ENCODE measurements at places on chromosomes 5 and 9.

DNA sequence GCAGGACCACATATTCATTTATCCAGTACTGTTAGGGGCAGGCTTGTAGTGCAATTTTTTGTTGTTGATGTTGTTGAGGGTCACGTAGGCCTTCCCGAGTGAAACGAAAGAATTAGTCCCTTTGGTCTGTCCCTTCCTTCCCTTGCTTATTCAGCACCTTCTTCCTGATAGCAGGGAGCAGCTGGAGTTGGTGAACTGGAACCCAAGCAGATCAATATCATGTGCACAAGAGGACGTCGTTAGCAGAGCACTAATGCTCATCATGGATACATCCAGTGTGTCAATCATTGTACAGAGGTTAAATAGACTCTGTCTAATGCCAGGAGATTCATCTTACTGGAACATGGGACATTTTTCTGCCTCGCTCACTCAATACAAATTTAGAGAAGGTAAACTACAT lies 33.0 kb upstream of the MAP1B start:
- no peak for DNase-seq

DNA sequence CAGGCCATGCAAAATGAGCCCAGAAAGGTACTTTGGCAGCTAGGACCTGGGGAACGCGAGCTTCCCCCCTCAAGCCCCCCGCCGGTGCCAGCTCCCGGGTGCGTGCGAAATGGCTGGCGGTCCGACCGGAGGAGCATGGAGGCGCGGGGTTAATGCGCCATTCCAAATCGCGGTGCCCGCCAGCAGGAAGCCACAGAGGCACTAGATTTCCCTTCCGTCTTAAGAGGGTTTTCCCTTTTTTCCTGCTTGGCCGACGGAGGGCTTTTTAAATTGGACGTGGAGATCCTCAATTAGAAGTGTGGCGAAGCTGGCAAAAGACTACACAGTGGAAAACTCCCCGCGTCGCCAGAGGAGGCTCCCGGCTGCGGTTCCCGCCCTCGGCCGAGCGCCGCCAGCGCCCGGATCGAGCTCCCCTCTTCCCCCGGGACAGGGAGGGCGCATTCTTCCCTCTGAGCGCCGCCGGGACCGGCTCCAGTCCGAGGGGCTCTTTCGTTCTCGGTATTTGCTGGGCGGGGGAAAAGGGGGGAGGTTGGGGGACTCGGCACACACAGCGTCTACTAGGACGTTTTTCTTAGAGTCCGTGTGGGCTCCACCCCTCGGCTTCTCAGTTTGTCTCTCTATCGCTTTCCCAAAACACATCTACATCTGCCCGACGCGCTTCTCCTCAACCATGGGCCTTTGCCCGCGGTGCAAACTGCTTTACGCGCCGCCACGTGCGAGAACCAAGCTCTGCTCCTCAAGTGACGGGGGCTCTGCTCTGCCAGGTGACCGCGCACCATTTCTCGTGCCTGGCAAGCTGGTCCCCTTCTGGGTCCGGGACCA lies 3.0 kb downstream of the GDNF start:
- DNase-seq = peak; percentile 67

GRCh38 chr5:168669668-168670378 lies 90.7 kb upstream of the PANK3 start:
- no peak for DNase-seq

- peak; percentile 69 for DNase-seq
Measured at GRCh38 chr9:79477955-79478771, 93.6 kb upstream of the TLE4 start.

GRCh38 chr9:120931231-120932085 lies 4.9 kb upstream of the TRAF1 start:
- no peak for DNase-seq

GRCh38 chr5:95647886-95648860 lies 1.6 kb downstream of the RFESD start:
- DNase-seq = no peak

- no peak for DNase-seq
Measured at GRCh38 chr9:70106571-70106970, 62.9 kb downstream of the MAMDC2 start.

GRCh38 chr5:59021286-59021673 lies 438.4 kb downstream of the RAB3C start:
- DNase-seq = no peak

GRCh38 chr5:179167871-179168451 lies 107.8 kb downstream of the ZNF354C start:
- no peak for DNase-seq

- DNase-seq = peak; percentile 54
Measured at GRCh38 chr9:38423973-38424843, at the start of gene IGFBPL1. TSS of gene IGFBPL1 (minus strand) at chr9:38424454. CDS start at chr9:38424424, 30 bp downstream.

GRCh38 chr9:136650648-136651047 lies 12.1 kb upstream of the EGFL7 start:
- no peak for DNase-seq
